Activated naive CD8-positive, alpha-beta T cell treated with anti-CD3 and anti-CD28 coated beads, Interleukin-2, amount 50 U/mL, for 24 hours (primary cell): ENCODE measurements at places on chromosomes 7 and 10.
A peak's percentile ranks its signal among the peaks of the same experiment; 100 is the strongest.

DNA sequence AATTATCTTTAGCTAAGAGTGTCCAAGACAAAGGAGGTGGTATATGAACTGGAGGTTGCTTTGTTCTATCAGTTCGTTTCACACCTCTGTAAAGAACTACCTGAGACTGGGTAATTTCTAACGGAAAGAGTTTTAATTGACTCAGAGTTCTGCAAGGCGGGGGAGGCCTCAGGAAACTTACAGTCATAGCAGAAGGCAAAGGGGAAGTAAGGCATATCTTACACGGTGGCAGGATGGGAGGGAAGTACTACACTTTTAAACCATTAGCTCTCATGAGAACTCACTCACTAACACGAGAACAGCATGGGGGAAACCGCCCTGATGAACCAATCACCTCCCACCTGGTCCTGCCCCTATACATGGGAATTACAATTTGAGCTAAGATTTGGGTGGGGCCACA is 1202.3 kb upstream of the LRRTM3 start:
- H3K27ac ChIP-seq, result no peak overlapping the region
- H3K27me3 ChIP-seq, result no peaks in the 10 kb centered on the region
- H3K4me1 ChIP-seq, result no peaks in the 10 kb centered on the region
- H3K36me3 ChIP-seq, result no peaks in the 10 kb centered on the region

- H3K27me3 ChIP-seq, result no peaks in the 10 kb centered on the region
- no peak overlapping the region for H3K4me3 ChIP-seq
- H3K27ac ChIP-seq, result no peak overlapping the region
- H3K4me1 ChIP-seq, result peaks cover 5% of the 10 kb centered on the region
- no peak for DNase-seq
- H3K36me3 ChIP-seq, result no peaks in the 10 kb centered on the region
Observed at GRCh38 chr10:60446851-60447250, 57.2 kb upstream of the ANK3 start.

- H3K27ac ChIP-seq, result no peak overlapping the region
- H3K27me3 ChIP-seq, result no peaks in the 10 kb centered on the region
- peaks cover 2% of the 10 kb centered on the region for H3K36me3 ChIP-seq
- no peak for DNase-seq
Observed at GRCh38 chr10:8811201-8811600, 756.7 kb downstream of the GATA3 start.

DNA sequence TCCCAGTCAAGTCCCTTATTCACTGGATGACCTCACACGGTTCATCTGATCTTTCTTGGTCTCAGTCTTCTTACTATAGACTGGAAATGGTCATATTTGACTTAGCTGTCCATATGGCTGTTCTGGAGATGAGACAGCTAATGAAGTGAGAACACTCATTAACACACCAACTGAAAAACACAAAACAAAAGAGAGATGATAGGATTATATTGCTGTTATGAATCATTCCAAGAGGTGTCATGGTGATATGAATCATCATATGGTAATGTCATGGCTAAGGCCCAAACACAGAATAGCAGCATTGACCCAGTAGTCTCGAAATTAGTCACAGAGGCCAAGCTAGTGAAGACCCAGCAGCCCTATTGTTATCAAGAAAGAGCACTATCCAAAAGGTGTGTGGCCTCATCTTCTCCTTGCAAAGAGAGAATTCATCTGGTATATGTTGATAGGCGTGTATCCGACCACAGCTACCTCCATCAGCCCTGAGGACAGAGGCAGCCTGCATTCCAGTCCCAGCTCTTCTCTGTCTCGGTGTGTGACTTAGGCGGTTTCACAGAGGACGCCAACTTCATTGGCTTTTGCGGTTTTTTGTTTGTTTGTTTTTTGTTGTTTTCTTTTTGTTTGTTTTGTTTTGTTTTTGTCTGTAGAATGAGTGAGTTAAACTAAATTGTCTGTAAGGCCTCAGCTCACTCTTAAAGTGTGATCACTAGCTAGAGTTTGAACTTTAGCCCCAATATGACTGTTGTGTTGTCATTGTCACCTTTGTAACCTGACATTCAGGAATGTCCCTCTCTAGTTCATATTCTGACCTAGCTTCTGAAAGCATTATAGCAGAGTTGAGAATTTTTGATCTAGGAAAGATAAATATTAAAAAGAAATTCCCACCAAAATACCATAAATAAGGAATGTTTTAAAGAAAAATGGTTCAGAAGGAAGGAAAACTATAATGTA is 97.4 kb upstream of the PDCD4 start:
- no peaks in the 10 kb centered on the region for H3K27me3 ChIP-seq
- H3K27ac ChIP-seq, result peak overlapping the region; percentile 93
- no peaks in the 10 kb centered on the region for H3K36me3 ChIP-seq
- peaks cover 60% of the 10 kb centered on the region for H3K4me1 ChIP-seq
- peak overlapping the region; percentile 66 for H3K4me3 ChIP-seq
- peak; percentile 46 for DNase-seq

- H3K36me3 ChIP-seq, result no peaks in the 10 kb centered on the region
- H3K27ac ChIP-seq, result no peak overlapping the region
- no peak for DNase-seq
- no peaks in the 10 kb centered on the region for H3K4me1 ChIP-seq
Observed at GRCh38 chr7:88259656-88260380, 40.0 kb upstream of the SRI start.

GRCh38 chr10:109306698-109307097 is 616.6 kb downstream of the XPNPEP1 start:
- H3K27ac ChIP-seq, result no peak overlapping the region
- H3K4me3 ChIP-seq, result no peak overlapping the region
- no peak for DNase-seq

DNA sequence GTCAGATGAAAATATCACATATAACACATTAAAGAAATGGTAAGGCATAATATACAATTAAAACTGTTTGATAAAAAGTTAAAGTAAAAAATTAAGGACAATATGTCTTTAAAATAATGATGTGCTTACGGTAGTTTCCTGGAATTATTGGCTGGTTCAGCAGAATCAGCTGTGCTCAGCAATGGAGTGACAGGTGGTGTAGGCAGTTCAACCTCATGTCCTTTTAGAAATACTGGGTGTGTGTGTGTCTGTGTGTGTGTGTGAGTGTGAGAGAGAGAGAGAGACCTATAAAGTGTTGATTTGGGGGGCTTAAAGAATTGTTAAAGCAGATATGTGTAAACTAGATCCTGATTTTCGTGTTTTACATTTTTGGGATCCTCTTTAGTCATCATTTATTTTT is 141.2 kb downstream of the ADAM22 start:
- no peak overlapping the region for H3K4me3 ChIP-seq
- peaks cover 3% of the 10 kb centered on the region for H3K4me1 ChIP-seq
- peaks cover 4% of the 10 kb centered on the region for H3K36me3 ChIP-seq
- H3K27me3 ChIP-seq, result peaks cover 2% of the 10 kb centered on the region
- no peak overlapping the region for H3K27ac ChIP-seq

DNA sequence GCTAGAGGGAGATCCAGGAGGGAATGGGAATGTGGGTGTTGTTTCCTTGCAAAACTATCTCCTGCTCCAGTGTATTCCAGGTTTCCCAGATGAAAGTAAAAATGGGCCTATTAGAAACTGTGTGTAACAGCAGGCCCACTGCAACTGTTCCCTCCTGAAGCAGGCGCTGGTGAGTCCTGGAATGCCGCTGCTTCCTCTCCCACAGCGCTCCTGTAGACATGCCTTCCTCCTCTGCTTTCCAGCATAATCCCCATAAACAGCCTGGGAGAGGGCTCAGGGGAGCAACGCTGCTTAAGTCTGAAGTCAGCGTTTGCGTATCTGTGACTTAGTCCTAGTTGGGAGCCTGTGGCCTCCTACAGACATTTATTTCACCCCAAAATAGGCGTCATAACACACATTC is 551.0 kb upstream of the FOXK1 start:
- no peaks in the 10 kb centered on the region for H3K36me3 ChIP-seq
- H3K27ac ChIP-seq, result no peak overlapping the region
- DNase-seq, result no peak
- no peaks in the 10 kb centered on the region for H3K4me1 ChIP-seq
- H3K4me3 ChIP-seq, result no peak overlapping the region

DNA sequence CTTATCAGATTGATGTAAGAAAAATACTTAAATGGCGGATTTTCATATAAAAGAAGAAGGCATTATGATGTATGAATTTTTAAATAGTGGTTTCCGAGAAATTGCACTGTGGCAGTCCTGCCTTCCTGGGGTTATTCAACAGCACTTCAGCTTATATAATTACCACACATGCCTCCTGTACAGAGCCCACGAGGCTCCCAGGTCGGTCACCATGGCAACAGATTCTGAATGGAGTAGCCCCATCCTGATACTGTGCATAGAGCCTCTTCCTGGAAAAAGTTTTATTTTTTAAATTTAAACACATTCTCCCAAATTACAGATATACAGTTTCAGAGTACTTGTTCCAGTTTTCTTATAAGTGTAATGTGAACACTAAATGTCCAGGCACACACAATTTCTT is 15.9 kb upstream of the ASB4 start:
- peaks cover 14% of the 10 kb centered on the region for H3K4me1 ChIP-seq
- H3K4me3 ChIP-seq, result no peak overlapping the region
- H3K27me3 ChIP-seq, result peaks cover 3% of the 10 kb centered on the region
- H3K36me3 ChIP-seq, result no peaks in the 10 kb centered on the region
- DNase-seq, result no peak

DNA sequence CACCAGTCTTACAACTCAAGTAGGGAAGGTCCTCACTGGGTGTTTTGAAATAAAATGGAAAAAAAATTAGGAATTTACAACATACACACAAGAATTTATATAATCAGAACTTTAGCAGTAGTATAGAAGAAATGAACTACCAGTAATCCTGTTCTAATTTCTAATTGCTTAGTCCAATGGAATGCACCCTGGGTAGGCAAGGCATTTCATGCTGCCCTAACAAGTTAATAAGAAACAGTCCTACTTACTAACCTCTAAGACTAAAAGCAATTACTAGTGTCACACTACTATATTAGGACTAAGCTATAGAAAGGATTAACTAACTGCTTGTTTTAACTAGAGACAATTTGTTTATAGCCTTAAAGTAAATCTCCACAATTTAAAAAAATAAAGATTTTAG is 158.1 kb downstream of the BTAF1 start:
- H3K4me3 ChIP-seq, result no peak overlapping the region
- no peaks in the 10 kb centered on the region for H3K4me1 ChIP-seq
- no peak overlapping the region for H3K27ac ChIP-seq
- peaks cover 11% of the 10 kb centered on the region for H3K36me3 ChIP-seq
- H3K27me3 ChIP-seq, result no peaks in the 10 kb centered on the region
- no peak for DNase-seq

GRCh38 chr7:31003721-31004120 is 40.0 kb downstream of the GHRHR start:
- no peak for DNase-seq
- no peak overlapping the region for H3K4me3 ChIP-seq
- peaks cover 4% of the 10 kb centered on the region for H3K27me3 ChIP-seq
- no peak overlapping the region for H3K27ac ChIP-seq
- no peaks in the 10 kb centered on the region for H3K4me1 ChIP-seq

GRCh38 chr10:108275895-108276685 is 1111.6 kb upstream of the SORCS1 start:
- no peak overlapping the region for H3K27ac ChIP-seq
- no peak overlapping the region for H3K4me3 ChIP-seq
- H3K36me3 ChIP-seq, result no peaks in the 10 kb centered on the region
- H3K27me3 ChIP-seq, result no peaks in the 10 kb centered on the region
- H3K4me1 ChIP-seq, result no peaks in the 10 kb centered on the region

GRCh38 chr7:151743481-151743983 is 133.4 kb downstream of the PRKAG2 start:
- H3K36me3 ChIP-seq, result peaks cover 2% of the 10 kb centered on the region
- H3K27me3 ChIP-seq, result no peaks in the 10 kb centered on the region

- peaks cover 5% of the 10 kb centered on the region for H3K4me1 ChIP-seq
- H3K27ac ChIP-seq, result no peak overlapping the region
- DNase-seq, result no peak
- H3K27me3 ChIP-seq, result peaks cover 64% of the 10 kb centered on the region
- no peaks in the 10 kb centered on the region for H3K36me3 ChIP-seq
- H3K4me3 ChIP-seq, result no peak overlapping the region
Observed at GRCh38 chr7:28954946-28955345, 3.2 kb downstream of the TRIL start.

DNA sequence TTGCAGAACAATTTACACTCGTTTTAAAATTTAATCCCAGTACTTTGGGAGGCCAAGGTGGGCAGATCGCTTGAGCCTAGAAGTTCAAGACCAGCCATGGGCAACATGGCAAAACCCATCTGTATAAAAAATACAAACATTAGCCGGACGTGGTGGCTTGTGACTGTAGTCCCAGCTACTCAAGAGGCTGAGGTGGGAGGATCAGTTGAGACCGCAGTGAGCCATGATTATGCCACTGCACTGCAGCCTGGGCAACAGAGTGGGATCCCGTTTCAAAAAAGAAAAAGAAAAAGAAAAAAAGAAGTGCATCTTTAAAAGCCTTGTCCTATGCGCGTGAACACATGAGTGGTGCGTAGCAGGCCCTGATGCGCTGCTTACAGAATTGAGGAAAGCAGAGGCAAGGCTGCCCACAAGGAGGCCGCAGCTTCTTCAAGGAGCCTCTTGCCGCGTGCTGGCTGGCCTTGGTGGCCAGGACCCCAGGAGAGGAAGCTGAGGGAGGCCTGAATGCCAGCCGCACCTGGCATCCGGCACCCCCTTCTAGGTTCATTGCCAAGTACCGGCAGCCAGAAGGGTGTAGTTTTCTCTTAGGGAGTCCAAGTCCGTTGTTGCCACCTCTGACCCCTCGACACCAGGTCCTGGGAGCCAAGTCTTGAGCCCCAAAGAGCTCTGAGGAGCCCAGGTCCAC is 124.5 kb downstream of the UBE2H start:
- no peak overlapping the region for H3K27ac ChIP-seq
- no peak overlapping the region for H3K4me3 ChIP-seq
- DNase-seq, result no peak
- no peaks in the 10 kb centered on the region for H3K27me3 ChIP-seq
- H3K4me1 ChIP-seq, result peaks cover 18% of the 10 kb centered on the region
- H3K36me3 ChIP-seq, result no peaks in the 10 kb centered on the region

- H3K36me3 ChIP-seq, result peaks cover 35% of the 10 kb centered on the region
- H3K4me3 ChIP-seq, result peak overlapping the region; percentile 54
- H3K27me3 ChIP-seq, result no peaks in the 10 kb centered on the region
- DNase-seq, result no peak
- peaks cover 100% of the 10 kb centered on the region for H3K4me1 ChIP-seq
Observed at GRCh38 chr10:80498078-80498832, 39.4 kb upstream of the SH2D4B start.

DNA sequence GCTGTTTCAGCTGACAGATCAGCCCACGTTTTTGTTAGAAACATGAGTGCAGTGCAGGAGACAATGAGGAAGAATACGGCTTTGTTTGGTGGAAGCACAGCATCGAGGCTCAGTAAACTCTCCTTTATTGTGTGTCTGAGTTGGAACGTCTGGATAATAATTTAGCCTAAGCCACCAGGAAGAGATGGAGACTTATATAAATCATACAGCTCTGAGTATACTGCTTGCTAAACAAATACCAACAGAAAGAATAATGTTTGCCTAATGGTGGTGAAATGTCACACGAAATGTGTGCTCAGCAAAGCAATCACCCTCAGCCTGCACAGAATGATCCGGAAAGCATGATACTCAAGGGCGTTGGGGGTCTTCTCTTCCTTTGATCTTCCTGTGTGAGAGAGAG is 664.1 kb upstream of the ADARB2 start:
- H3K4me1 ChIP-seq, result no peaks in the 10 kb centered on the region
- H3K27me3 ChIP-seq, result no peaks in the 10 kb centered on the region
- H3K4me3 ChIP-seq, result no peak overlapping the region
- H3K27ac ChIP-seq, result no peak overlapping the region
- H3K36me3 ChIP-seq, result no peaks in the 10 kb centered on the region
- DNase-seq, result no peak

GRCh38 chr10:5910323-5911100 is 20.5 kb downstream of the FBH1 start:
- no peak for DNase-seq
- H3K36me3 ChIP-seq, result peaks cover 44% of the 10 kb centered on the region
- H3K27me3 ChIP-seq, result no peaks in the 10 kb centered on the region
- H3K4me1 ChIP-seq, result peaks cover 4% of the 10 kb centered on the region

GRCh38 chr10:60508037-60508436 is 118.4 kb upstream of the ANK3 start:
- H3K36me3 ChIP-seq, result no peaks in the 10 kb centered on the region
- H3K27me3 ChIP-seq, result no peaks in the 10 kb centered on the region
- no peak overlapping the region for H3K27ac ChIP-seq
- no peak overlapping the region for H3K4me3 ChIP-seq
- no peak for DNase-seq
